ENCODE measurements at places on chromosomes 4 and X.

GRCh38 chr4:169818063-169818679 is 60.4 kb upstream of the HPF1 start:
- no peak for DNase-seq

DNA sequence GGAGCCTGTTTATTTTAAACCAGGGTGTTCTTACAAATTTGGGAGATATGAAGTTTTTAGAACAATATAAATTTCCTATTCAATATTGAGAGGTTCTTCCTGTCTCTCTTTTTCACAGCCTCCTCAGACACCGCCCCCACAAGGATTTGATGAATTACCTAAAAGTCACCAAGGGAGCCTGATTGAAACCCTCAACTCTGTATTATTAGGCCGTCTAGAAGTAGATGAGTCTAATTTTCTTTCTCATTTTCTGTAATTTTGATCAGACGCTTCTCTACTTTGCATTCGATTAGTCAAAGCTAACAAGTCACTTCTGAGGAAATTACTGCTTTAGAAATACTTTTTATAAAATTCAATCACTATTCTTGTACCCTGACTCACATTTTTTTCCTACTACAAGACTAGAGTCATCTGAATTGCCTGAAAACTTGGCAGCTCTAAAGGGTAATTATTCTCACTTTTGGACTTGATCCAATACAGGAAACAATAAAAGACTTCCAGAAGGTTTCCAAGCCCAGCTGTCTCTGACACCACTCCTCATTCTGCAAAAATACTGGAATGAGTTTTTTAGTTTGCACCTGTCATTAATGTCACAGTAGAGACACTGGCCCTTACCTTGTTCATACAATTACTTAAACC is 111.2 kb downstream of the ELOVL6 start:
- DNase-seq, result no peak

GRCh38 chr4:83905952-83906351 is 370.0 kb downstream of the GPAT3 start:
- DNase-seq, result no peak

GRCh38 chr4:71867598-71867997 is 83.7 kb upstream of the GC start:
- no peak for DNase-seq

GRCh38 chr4:18250564-18250963 is 229.0 kb upstream of the LCORL start:
- no peak for DNase-seq
